ENCODE measurements at places on chromosomes 4 and X.

GRCh38 chr4:88531549-88531948 is 8.0 kb upstream of the PYURF start:
- no peak for DNase-seq

DNA sequence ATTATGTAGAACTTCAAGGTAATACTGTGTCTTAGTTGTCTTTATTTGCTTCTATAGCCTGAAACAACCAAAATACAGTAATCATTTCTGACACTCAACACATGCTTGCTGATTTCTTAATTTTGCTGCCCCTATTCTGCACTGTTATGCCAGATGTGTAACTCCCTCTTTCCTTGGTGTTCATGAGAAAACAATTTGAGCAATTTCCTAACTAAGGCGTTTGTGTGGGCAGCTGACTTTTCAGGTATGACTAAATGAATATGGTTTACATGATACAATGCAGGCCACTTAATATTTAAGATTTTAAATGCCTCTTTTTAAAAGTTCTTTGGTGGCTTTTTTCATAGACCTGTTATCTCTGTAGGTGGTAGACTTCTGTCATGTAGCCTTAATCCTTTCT is 46.1 kb upstream of the CENPE start:
- no peak for DNase-seq

- no peak for DNase-seq
These were observed 20.8 kb upstream of the NKX1-1 start for GRCh38 chr4:1427010-1427409.

GRCh38 chrX:52988985-52989917 is 30.9 kb upstream of the FAM156A start:
- no peak for DNase-seq

GRCh38 chr4:142719854-142720541 is 126.1 kb downstream of the INPP4B start:
- no peak for DNase-seq

DNA sequence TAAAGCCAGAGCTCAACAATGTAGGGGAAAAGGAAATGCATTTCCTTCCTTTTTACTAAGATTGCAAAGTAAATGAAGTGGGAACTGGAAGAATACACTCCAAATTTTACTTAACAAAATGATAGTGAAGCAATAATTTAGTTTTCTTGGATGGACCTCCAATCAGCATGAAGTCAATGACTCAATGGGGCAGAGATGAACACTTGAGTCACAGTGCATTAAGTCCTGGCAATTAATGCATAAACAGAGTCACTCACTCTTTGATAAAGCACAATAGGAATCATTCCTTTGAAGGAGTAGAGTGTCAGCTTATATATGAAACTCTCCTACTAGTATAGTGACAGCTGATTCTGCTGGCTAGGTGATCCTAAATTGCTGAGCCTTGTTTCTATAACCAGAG is 66.7 kb upstream of the FRAS1 start:
- no peak for DNase-seq

GRCh38 chr4:73170518-73171198 is 87.9 kb downstream of the ANKRD17 start:
- DNase-seq, result no peak

Data from AG04449 (cell line).